ENCODE measurements at places on chromosomes 7 and 10.

DNA sequence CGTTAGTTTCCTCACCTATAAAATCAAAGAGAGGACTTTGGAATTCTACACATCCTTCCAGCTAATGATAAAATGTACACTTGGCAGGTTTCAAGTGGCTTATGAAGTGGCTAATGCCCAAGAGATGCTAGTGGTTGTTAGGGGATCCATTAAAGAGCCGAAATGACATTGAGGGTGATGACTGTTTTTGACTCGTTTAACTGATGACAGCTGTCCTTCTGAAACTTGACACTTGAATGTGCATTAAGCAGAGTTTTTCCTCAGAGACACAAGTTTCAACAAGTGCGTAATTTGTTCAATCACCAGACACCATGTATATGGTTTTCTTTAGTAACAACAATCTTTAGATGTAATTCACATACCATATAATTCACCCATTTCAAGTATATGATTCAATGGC, 1.6 kb upstream of the PRF1 start:
- DNase-seq: no peak

GRCh38 chr10:107450056-107450455, 285.6 kb upstream of the SORCS1 start:
- no peak for DNase-seq

DNA sequence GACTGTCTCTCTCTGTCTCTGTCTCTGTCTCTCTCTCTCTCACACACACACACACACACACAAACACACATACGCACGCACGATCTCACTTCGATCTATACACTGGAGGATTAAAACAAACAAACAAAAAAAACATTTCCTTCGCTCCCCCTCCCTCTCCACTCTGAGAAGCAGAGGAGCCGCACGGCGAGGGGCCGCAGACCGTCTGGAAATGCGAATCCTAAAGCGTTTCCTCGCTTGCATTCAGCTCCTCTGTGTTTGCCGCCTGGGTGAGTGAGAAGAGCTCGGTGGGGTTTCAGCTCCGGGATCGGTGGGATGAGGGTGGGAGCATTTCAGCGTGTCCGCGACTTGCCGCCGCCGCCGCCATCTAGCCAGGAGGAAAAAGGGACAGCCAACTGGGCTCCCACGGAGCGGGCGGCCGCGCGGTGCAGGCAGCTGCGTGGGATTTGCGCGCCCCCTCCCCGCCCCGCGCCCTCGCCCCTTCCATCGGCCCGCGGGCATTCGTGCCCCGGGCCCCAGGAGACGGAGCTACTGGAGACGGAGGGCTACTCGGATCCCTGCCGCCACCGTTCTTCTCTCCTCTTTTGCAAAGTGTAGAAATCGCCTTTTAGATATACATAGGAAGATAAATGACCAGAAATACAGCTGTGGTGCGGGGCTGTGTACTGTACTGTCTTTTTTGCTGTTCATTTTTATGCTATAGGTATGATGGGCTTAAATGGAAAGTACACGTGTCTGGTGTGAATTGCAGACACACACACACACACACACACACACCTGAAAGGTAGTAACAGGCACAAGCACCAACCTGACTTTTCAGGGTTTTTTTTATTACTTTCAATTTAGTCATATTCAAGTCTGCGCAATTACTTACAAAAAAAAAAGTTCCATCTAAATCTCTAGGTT, 581 bp downstream of the PTPRZ1 start:
- no peak for DNase-seq

DNA sequence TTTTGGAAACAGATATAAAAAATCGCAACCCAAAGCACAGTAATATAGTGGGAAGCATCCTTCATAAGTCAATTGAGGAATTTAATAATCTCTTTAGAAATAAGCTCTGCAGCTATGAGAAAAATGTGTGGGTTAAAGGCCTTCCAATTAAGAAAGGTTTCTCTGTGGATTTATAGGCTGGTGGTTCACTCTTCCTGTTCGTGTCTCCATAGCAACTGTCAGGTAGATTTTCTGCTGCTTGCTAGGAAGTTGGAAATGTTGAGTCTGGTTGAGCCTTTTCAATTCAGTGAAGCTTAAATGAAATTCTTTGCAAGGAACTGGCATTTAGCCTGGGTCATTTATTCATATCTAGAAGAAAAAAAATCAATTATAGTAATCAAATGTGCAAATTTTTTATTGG, 652.8 kb upstream of the CELF2 start:
- no peak for DNase-seq

DNA sequence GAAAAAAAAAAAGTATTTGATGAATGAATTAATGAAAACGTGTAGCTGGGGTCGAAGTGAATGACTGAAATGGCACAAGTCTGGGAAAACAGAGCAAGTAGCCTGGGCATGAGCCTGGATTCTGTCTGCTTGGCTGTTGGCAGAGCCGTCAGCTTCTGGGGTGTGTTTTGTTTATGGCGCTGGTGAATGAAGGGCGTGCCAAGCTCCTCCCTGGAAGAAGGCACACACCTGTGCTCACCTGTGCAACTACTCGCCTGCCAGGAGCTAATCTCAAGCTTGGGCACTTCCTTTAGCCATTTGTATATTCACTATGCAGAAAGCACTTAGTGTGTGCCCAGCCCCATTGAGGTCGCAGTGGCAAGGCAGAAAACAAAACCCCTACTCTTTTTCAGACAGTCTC, 74.1 kb downstream of the GTF2IRD1 start:
- DNase-seq: no peak

GRCh38 chr10:52136921-52137320, 177.2 kb upstream of the DKK1 start:
- DNase-seq: no peak

GRCh38 chr10:73094986-73095480, 1.6 kb downstream of the P4HA1 start:
- DNase-seq: no peak

DNA sequence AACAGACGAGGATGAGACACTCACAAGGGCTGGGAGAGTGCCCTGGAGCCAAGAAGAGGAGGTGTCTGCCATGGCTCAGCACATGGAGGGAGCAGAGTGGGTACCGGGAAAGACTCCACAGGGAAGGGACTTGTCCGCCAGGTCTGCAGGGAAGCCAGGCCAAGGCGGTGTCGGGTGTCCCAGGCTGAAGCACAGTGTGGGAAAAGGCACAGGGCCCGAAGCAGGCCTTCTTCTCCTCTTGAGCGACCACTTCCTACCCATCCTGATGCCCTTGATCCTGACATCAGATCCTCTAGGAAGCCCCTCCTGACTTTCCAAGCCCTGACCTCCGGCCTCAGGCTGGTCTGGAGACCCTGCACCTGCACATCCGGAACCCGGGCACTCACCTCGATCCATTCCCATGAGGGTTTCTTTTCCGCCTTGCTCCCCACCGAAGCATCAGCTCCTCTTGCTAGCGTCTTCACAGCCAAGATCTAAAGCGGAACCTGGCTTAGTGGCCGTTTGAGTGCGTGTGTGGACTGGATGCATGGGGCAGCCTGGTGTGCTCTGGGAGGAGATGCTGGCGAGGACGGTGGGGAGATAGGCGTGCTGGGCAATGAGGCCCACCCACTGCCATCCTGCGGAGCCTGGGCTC, 8.5 kb downstream of the CALML3 start:
- no peak for DNase-seq

GRCh38 chr7:142142702-142143101, 31.2 kb downstream of the MGAM2 start:
- DNase-seq: no peak

DNA sequence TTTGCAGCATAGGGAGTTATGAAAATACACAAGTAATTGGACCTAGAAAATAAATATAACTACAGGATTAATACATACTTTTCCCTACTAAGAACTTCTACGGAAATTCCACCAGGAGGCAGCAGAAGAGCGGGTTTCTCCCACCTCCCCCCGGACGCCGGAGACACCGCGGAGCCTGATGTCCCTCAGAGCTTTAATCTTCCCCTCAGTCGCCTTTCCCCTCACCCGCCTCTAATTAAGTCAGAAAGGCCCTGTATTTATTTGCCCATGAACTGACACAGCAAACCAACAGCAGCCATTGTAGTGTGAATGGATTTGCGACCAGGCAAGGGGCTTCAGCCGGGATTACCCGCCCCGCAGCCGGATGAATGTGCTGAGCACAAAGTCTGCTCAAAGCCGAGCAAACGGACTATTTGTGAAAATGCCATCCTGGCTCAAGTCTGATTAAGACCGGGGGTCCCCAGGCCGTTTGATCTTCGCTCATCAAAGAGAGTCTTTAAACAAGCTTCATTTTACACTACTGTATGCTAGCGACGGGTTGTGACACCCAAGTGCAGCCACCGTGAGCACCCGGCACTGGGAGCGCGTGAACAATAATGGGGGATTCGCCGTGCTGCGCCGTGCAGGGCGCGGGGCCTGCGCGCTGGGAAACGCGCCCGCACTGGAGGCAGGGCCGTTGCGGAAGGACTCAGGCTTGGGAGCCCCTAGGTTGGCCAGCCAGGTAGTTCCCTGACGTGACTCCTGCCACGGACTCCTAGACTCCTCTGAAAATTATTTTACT, 5.6 kb upstream of the DKK1 start:
- DNase-seq: no peak
